ENCODE measurements at places on chromosomes 2 and 18. TPM values are rescaled to one million over a fixed set of nuclear protein-coding genes. Genes with fewer than 3 reads are reported as not detected.

The ZNF397 gene
- total RNA-seq = 16.8 TPM

The ARHGAP15 gene
- not detected for total RNA-seq

The ARHGAP28 gene
- total RNA-seq = 5.1 TPM

The IL37 gene
- total RNA-seq = not detected

The TAF1B gene
- 23.5 TPM for total RNA-seq

The TUBB6 gene
- 471 TPM for total RNA-seq

The ADAM23 gene
- total RNA-seq = 7.7 TPM

The RNF149 gene
- 38.5 TPM for total RNA-seq

The CCDC93 gene
- 25.7 TPM for total RNA-seq

The NMUR1 gene
- under 0.01 TPM for total RNA-seq

The CD8A gene
- not detected for total RNA-seq

The CAVIN2 gene
- total RNA-seq = 17.4 TPM

The TUBB8B gene
- not detected for total RNA-seq

The ACADL gene
- 0.26 TPM for total RNA-seq

The IL36B gene
- not detected for total RNA-seq

The FAM210A gene
- total RNA-seq = 18.8 TPM

The PAIP2B gene
- 0.26 TPM for total RNA-seq

The ALKAL2 gene
- not detected for total RNA-seq

The IKZF2 gene
- 5.5 TPM for total RNA-seq

The PAX8 gene
- total RNA-seq = 0.13 TPM

The STON1 gene
- total RNA-seq = 14.9 TPM

The HOXD10 gene
- not detected for total RNA-seq

The LCT gene
- total RNA-seq = not detected

The C2orf74 gene
- total RNA-seq = 29.7 TPM

The NFU1 gene
- total RNA-seq = 48.7 TPM

The IGFBP5 gene
- 270 TPM for total RNA-seq

The PLEKHH2 gene
- total RNA-seq = 1.9 TPM

The BMP10 gene
- not detected for total RNA-seq

The CDKL4 gene
- 1.7 TPM for total RNA-seq

The PROKR1 gene
- under 0.01 TPM for total RNA-seq

The EN1 gene
- total RNA-seq = not detected

The LRRC30 gene
- total RNA-seq = not detected

The PROM2 gene
- 0.19 TPM for total RNA-seq

The SCN3A gene
- 0.13 TPM for total RNA-seq

The IHH gene
- under 0.01 TPM for total RNA-seq

The TUBA4A gene
- 30.1 TPM for total RNA-seq

The ASXL3 gene
- 0.13 TPM for total RNA-seq

The COLEC11 gene
- total RNA-seq = 0.92 TPM

The GRP gene
- not detected for total RNA-seq

The COL4A4 gene
- 33.4 TPM for total RNA-seq

The UGT1A4 gene
- total RNA-seq = not detected

The CPLX4 gene
- not detected for total RNA-seq

The TNFRSF11A gene
- total RNA-seq = 1.5 TPM

The CCBE1 gene
- total RNA-seq = 26.0 TPM

The ZNF385B gene
- total RNA-seq = not detected

The CDC42EP3 gene
- 4.5 TPM for total RNA-seq

The REG1B gene
- total RNA-seq = not detected

The CHRND gene
- total RNA-seq = not detected

The EMX1 gene
- total RNA-seq = not detected

The CNDP1 gene
- total RNA-seq = not detected

The PAPOLG gene
- 6.9 TPM for total RNA-seq

The MAP2 gene
- total RNA-seq = 7.1 TPM

The FRZB gene
- 0.66 TPM for total RNA-seq

The PASK gene
- total RNA-seq = 3.7 TPM

The RTP5 gene
- total RNA-seq = not detected
